Hematopoietic multipotent progenitor cell treated with erythropoietin and hydrocortisone succinate and interleukin-3 and kit ligand, for 6 days (in vitro differentiated cells): ENCODE measurements at places on chromosomes 4 and X.

DNA sequence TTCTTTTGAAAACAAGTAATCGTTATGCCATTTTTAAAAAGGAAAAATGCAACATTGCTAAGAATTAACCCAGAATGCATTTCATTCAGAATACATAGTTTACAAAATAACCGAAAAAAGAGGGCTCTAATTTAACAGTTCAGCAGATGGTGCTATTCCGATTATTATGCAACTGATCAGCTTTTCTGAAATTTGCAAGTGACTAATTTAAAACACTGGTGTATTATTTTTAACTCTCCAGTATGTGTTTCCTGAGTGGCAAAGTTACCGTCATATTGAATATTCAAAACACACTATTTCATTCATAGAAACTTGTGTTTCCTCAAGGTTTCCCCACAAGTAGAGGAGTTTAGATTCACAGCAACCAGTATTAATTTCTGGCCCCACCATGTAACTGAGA lies 21.1 kb downstream of the ZBTB49 start:
- DNase-seq, result no peak

DNA sequence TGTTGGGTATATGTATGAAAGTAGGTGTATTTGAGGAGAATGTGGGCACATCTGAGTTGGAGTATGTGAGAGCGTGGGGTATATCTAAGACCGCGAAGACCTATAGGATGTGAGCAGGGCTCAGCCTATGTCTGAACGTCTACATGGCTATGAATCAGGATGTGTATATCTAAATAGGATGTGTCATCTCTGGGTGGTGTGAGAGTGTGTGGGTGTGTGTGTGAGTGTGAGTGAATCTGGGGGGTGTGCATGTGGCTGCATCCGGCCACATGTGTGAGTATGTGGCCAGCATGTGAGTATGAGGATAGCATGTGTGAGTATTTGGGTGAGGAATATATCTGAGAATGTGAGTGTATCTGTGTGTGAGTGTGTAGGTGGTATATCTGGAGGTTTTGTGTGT lies 7.7 kb downstream of the GPR173 start:
- no peak for DNase-seq

- DNase-seq, result no peak
Measured at GRCh38 chrX:24846550-24847150, 152.9 kb downstream of the POLA1 start.

GRCh38 chr4:7723625-7724024 lies 216.0 kb downstream of the AFAP1 start:
- no peak for DNase-seq

DNA sequence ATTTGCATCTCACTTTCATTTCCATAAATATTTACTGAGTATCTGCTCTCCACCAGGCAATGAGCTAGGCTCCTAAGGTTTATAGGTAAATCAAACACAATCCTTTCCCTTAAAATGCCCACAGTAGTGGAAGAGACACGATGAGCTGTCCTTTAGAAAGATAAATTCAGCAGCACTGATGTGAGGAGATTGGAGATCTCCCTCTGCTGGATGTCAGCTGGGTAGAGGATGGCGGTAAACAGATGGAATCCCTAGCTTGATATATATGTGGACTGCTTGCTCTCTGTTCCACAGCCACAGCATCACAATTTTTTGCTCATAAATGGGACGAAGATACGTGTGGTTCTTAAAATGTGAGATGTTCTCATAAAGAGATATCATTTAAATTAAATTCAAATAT lies 216.4 kb upstream of the RASGEF1B start:
- DNase-seq, result no peak

DNA sequence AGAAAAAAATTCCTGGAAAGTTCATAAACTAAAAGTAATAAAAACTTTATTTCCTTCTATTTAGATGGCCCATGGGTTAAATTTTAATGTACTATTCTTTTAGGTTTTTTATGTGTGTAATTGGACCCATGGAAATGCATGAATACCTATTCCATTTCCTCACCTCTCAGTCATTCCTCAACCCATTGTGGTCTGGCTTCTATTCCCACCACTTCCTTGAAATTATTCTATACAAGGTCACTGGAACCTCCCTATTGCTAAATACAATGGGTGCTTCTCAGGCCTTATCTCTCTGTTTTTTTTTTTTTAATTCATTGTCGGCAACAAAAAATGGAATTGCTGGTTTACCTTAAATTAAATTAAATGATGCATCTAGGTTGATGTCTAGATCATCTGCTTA lies 17.2 kb downstream of the SLC39A8 start:
- no peak for DNase-seq
